RPMI7951 (cell line): ENCODE measurements at places on chromosomes 5 and 9. TPM values are rescaled to one million over a fixed set of nuclear protein-coding genes. Genes with fewer than 3 reads are reported as not detected.
A peak's percentile ranks its signal among the peaks of the same experiment; 100 is the strongest.

DNA sequence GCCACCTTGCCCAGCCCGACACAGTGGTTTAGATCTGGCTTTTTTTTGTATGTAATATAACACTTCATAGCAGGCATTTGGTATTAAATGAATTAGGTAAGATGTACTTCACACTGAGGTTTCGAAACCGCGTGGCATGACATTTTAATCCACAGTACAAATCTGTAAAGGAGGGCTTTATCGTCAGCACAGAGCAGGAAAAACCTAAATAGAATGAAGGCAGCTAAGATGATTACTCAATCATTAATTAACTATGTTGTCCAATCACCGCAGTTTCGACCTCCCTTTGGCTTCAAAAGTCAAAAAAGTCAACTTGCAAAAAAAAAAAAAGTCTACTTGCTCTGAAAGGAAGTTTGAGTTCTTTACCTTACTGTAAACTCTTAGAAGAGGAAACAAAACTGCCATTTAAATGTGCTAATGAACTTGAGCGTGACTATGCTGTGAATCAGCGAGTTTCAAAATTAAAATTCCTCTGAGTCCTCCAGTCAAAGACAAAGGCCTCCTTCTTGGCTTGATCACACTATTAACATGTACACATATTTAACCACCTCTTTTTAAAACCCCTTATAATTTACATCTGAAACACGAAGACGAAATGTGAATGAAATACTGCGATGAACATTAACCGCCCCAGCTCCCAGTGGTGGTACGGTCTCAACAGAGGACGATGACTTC, 698 bp upstream of the SEC24A start:
- peak; percentile 50 for DNase-seq

DNA sequence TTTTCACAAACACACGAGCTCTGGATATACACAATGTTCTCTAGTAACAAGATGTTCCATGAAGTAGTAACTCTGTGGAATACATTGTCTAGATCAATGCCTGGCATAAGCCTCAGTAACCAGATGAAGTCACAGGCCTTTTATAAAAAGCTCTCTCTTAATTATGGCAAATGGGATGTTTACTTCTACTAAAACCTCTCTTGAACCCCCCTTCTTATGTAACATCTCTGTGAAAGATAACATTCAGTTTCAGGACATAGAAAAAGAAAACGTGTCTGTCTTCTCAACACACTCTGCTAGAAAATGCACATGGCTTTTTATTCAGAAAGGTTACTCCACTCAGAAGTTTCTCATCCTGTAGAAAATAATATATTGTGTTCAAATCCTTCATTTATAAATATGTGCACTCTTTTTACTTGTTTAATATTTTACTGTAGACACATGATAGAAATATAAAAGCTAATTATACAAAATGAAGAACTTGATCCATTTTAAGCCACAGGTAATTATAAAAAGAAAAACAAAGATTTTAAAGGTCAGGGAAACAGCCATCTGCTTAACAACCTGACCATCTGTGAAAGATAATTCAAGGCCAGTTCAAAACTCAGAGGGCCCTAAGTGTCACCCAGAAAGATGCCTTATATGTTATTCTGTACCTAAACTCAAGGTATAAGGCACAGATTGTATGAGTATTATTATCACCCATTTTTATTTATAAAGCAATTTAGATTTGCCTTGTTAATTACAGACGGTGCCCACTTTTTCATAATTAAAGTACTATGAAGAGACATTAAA, 812.0 kb downstream of the CDH18 start:
- DNase-seq: no peak

Gene GOLGA1
- total RNA-seq: 6.2 and 9.3 TPM in 2 replicates

Gene SLC2A6
- 15.4 and 23.7 TPM in 2 replicates for total RNA-seq

DNA sequence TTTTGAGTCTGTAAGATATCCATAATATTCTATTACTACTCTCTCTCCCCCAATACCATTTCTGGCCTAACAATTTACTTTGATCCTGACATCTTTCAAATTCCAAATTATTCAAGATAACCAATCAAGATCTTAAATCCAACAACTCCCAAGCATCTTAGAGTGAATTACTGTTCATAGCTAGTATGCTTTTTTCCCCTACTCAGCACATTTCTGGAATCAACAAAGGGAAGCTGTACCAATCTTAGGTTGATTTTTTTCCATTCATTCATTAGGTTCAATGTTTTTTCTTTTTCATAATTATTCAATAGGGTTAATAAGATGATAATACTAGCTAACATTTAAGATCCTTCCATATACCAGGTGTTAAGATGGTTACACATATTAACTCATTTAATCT, 50.3 kb upstream of the MTMR12 start:
- no peak for DNase-seq

- peak; percentile 18 for DNase-seq
These were observed 1050.2 kb downstream of the CDH12 start for GRCh38 chr5:21802869-21803490.

Gene SLC36A3
- not detected in 2 replicates for total RNA-seq

- peak; percentile 54 for DNase-seq
These were observed 38.4 kb downstream of the EGR1 start for GRCh38 chr5:138503487-138504270.

DNA sequence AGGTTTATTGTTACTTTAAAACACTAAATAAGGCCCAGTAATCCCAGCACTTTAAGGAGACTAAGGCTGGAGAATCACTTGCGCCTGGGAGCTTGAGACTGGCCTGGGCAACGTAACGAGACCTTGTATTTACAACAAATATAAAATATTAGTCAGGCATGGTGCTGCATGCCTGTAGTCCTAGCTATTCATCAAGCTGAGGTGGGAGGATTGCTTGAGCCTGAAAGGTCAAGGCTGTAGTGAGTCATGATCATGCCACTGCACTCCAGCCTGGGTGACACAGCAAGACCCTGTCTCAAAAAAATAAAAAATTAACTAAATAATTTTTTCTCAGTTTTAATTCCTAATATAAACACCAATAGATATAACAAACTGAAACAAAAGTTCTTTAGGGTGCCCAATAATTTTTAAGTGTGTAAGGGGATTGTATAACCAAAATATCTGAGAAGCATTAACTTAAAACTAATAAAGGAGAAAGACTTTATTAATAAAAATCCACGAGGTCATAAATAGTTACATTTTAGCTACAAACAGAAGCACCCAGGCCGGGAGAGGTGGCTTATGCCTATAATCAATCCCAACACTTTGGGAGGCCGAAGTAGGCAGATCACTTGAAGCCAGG, 32.7 kb downstream of the FAM13B start:
- peak; percentile 27 for DNase-seq

GRCh38 chr5:131245312-131245711, 18.5 kb upstream of the CDC42SE2 start:
- no peak for DNase-seq

Gene LMBRD2
- 7.0 and 7.7 TPM in 2 replicates for total RNA-seq

Gene PCDHGC4
- 0.78 and 1.1 TPM in 2 replicates for total RNA-seq

Gene CCDC69
- total RNA-seq: 0.78 and 1.3 TPM in 2 replicates

DNA sequence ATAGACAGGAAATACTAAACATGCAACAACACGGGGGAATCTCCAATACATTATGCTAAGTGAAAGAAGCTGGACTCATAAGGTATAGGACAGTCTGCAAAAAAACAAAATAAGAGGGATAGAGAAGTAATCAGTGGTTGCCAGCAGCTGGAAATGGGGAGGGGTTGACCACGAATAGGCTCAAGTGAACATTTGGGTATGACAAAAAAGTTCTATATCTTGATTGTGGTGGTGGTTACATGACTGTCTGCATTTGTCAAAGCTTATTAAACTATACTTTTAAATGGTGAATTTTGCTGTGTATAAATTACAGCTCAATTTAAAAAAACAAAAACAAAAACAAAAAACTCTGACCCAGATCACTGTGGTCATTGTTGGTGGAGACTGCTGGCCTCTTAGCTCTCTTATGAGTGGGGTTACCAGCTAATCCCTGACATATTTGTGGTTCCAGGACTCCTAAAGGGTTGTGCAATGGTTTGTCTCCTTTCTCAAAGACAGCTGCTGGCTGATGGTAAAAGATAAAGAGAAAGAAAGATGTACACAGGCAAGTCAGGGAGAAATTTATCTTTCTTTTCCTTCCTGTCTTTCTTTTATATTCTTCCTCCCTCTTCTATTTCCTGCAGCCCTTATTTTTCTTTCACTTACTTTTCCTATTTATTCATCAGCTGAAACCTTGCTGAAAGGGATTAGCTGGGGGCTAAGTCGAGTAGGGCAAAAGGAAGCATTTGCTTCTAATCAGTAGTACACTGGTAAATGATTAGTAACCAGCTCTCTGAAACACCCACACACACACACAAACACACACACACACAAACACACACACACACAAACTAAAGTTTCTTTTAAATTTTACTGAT, 42.6 kb upstream of the APC start:
- DNase-seq: peak; percentile 73

DNA sequence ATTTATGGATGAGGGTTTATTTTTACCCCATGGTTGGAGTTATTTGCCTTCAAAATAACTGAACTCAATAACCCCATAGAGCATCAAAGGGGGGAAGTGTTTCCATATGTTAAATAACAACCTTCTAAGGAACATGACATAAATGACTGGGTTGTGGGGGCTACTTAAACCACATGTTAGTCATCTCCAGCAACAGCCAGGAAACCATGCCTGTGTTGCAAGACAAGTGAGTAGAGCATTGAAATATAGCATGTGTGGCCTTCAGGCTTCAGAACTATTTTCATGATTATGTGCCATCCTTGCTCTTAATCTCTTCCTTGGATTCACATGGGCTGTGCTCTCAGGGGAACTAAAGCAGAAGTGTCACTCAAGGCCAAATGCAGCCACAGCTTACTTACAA, 431.2 kb downstream of the AGTPBP1 start:
- peak; percentile 9 for DNase-seq

Gene C5orf46
- 0.36 and 1.5 TPM in 2 replicates for total RNA-seq

Gene SCGB3A2
- total RNA-seq: not detected in 2 replicates

Gene GARIN3
- not detected in 2 replicates for total RNA-seq

DNA sequence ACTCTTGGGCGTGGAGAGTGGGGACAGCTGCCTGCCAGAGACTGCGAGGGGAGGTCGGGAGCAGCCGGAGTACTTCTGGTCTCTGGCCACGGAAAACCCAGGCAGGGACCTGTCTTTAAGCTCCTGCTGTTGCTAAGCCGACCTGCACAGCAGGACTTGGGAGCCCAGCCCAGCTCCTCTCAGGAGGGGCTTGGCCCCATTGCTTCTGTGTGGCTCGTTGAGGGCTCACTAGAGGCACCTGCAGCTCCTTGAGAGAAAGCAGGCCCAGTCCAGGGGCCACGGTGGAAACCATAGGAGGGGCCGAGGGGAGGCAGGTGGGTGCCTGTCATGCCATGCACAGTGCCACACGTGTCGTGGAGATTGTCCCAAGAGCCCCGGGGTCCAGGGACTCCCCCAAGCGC, 3.3 kb upstream of the LCN2 start:
- DNase-seq: no peak

Gene SLC6A3
- not detected in 2 replicates for total RNA-seq

- DNase-seq: peak; percentile 67
These were observed 34.7 kb downstream of the ADAM19 start for GRCh38 chr5:157540707-157541446.

GRCh38 chr9:35661756-35662350, 3.1 kb downstream of the ARHGEF39 start:
- DNase-seq: no peak

DNA sequence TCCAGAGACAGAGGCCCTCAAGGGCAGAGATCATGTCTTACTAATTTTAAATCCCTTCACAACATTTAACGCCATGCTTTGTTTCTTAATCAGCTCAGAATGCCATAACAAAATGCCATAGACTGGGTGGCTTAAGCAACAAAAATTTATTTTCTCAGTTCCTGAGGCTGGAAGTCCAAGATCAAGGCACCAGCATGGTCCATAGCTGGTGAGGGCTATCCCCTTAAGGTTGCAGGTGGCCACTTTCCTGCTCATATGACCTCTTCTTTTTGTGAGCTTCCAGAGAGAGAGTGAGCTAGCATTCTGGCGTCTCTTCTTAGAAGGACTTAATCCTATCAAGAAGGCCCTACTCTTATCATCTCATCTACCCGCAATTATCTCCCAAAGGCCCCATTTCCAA, 470.3 kb downstream of the ZNF608 start:
- DNase-seq: no peak

- no peak for DNase-seq
These were observed 32.1 kb downstream of the IRX2 start for GRCh38 chr5:2719332-2719731.

Gene FREM1
- total RNA-seq: 0.60 and 0.88 TPM in 2 replicates

Gene RANBP17
- total RNA-seq: 3.6 and 9.5 TPM in 2 replicates

Gene PCDHB4
- total RNA-seq: under 0.01 and 0.12 TPM in 2 replicates

DNA sequence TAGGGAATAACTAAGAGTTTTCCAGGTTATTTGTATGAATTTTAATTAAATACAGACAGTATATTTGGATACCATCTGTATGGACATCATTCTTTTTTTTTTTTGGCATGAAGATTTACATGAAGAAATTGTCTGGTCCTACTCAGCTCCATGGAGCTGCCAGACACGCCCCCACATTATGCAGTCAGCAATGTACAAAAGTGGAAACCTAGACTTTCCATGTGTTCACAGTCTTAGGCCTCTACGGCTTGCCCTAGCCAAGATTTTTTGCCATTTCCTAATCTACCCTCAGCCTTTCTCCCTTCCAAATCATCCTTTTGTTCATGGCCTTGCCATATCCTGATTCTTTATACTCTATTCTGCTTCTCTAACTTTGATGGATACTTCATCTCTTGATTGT, 207.1 kb downstream of the SGCD start:
- DNase-seq: no peak
